ENCODE measurements at places on chromosomes 2 and 18.
A peak's percentile ranks its signal among the peaks of the same experiment; 100 is the strongest.

- DNase-seq, result no peak
Measured at GRCh38 chr2:188492751-188493150, 201.1 kb downstream of the GULP1 start.

DNA sequence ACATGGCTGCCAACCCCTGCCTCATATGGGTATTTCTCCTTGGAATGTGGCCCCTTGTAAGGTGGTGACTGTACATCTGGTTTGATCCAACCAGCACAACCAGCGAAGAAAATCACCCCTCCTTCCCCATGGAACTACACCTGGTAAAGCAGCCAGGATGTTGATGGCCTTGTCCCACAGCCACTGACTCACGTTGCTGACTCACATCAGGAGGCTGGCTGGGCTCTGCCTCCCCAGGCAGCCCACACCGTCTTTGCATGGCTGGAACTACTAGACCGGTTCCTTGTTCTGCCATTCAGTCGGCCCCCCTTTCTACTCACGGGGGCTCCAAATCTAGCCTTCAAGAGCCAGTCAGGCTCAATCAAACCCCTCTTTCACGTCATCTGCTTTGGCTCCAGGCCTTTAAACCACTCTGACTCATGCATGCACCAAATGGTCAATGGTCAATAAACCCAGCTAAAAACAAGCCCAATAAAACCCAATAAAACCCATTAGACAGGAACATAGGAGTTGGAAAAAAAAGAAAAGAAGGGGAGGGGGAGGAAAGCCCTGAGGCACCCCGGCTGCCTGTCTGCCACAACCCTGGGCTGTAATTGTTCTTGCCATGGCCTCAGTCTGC is 114.8 kb downstream of the PLB1 start:
- DNase-seq, result no peak

DNA sequence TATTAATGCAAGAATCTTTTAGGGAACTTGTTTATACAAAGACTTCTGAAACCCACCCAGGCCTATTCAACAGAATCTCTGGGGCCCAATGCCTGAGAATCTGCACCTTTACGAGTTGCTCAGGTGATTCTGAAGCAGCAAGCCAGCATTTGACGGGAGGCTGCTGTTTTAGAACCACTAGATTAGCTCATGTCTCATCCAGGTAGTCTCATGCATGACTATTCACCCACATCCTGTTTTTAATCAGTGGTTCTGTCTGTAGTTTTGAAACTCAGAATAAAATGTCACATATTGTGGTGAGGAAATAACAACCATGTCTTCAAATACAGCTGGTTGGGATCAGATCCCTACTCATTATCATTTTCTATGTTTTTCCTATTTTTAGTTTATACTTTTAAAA is 39.5 kb downstream of the CYTIP start:
- DNase-seq, result no peak

DNA sequence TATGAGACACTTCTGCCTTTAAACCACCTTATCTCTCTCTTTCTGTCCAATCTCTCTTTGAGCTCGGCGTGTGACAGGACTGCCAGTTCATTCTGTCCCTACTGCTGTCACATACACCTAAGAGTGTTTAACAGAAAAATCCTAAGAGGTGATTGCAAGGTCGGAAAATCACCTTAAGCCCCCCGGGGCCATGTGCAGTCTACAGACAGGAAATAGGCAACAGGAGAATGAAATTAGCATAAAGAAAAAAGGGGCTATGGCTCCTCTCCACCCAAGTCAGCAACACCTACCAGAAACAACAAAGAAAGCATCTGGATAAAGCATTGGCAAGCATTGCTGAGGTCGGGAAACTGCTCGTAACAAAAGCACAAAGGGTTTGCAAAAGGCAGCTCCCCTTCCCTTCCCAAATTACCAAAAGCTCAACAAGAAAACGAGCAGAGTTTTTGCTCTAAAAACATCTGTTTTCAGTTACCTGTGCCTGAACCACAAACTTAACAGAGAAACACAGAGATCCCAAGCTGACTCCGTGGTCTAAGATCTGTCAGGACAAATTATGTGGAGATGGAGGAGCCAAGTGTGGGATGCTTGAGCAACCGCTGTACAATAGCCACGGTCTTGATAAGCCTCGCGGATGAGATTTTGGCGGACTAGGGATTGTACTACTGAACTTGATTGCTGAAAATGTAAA is 30.4 kb downstream of the ANKRD44 start:
- DNase-seq, result no peak

GRCh38 chr18:57276829-57277228 is 75.5 kb upstream of the ST8SIA3 start:
- no peak for DNase-seq

DNA sequence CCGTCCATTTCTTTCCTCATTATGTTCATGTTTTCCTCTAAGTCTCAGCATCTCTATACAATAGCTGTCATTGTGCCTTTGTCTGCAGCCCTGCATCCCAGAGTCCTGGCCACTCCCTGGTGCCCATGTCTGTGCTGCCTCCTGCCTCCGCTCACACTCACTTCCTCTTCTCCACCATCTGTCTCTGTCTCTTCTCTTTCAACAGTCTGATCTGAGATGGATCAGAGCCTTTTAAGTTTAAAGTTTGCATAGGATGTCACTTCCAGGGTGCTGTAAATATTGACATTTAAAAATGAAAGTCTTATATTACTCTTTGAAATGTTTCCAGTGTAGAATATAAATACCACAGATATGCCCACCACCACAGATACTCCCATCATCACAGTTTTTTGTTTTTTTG is 42.7 kb downstream of the UBE2F start:
- peak; percentile 11 for DNase-seq

- DNase-seq, result no peak
Measured at GRCh38 chr18:12306752-12307700, 1.0 kb upstream of the TUBB6 start.

GRCh38 chr18:3921826-3922225 is 471.9 kb downstream of the TGIF1 start:
- no peak for DNase-seq

DNA sequence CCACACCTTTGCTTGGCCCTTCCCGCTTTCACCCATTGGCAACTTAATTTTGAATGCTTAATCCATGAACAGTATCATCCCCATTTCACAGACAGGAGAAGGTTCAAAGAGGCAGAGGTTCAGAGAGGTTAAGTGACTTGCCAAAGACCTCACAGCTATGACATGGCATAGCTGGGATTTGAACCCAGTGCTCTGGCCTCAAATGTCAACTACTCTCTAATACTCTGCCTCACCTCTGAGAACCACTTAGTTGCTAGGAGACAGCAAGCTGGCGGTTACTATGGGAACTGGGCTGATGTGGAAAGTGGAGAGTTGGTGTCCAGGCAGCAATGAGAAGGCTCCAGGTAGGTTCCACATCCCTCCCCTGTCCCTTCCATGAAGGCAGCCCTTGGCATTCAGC is 15.8 kb upstream of the PRSS56 start:
- no peak for DNase-seq

DNA sequence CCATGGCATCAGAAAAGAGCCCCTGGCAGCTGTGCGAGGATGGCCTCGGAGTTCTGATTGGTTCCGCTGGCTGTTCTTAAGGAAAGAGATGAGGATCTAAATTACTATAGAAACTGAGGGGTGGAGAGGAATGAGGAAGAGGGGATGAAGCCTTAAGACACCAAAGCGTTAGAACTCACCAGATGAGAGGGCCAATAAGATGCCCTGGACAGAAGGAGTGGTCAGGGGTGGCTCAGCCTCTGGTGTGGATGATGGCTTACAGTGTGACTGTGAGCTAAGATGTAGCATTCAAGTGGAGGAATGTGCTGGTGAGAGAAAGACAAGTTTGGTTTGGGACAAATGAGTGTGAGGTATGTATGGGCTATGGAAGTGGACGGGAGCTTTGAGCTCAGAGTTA is 97.8 kb downstream of the ZFP36L2 start:
- DNase-seq, result no peak

GRCh38 chr2:224837558-224837957 is 121.4 kb upstream of the CCDC195 start:
- no peak for DNase-seq

DNA sequence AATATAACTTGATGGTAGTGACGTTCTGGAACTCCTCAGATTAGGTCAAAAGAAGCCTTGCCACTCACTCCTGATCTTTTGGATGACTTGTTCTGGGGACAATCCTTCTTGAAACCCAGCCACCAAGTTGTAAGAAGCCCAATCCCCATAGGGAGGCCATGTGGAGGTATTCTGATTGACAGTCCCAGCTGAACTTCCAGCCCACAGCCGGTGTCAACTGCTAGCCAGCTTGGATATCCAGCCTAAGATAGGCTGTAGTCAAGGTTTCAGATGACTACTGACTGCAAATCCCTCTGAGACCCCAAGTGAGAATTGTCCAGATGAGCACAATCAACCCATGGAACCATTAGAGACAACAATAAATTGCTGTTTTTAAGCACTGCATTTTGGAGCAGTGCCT is 31.4 kb downstream of the EIF2AK2 start:
- DNase-seq, result no peak

GRCh38 chr2:168663993-168664392 is 138.4 kb upstream of the NOSTRIN start:
- no peak for DNase-seq

DNA sequence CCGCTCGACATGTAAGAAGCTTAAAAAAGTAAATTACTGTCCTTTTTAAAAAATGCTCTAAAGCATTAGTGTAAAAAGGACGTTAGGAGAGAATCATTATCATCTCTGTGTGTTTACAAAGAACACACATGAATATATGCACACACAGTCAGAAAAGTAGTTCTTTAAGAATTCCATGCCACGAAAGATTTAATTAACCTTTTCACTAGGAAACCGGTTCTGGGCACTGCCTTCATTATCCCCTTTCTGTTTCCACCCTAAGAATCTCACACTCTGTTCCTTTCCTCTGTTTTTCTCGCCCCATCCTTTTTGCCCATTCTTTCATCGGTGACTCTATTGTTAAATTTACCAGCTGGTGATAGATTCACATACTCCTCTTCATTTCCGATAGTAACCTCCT is 338.6 kb downstream of the DCC start:
- DNase-seq, result no peak

GRCh38 chr18:3153107-3153704 is 66.6 kb downstream of the MYOM1 start:
- DNase-seq, result no peak

DNA sequence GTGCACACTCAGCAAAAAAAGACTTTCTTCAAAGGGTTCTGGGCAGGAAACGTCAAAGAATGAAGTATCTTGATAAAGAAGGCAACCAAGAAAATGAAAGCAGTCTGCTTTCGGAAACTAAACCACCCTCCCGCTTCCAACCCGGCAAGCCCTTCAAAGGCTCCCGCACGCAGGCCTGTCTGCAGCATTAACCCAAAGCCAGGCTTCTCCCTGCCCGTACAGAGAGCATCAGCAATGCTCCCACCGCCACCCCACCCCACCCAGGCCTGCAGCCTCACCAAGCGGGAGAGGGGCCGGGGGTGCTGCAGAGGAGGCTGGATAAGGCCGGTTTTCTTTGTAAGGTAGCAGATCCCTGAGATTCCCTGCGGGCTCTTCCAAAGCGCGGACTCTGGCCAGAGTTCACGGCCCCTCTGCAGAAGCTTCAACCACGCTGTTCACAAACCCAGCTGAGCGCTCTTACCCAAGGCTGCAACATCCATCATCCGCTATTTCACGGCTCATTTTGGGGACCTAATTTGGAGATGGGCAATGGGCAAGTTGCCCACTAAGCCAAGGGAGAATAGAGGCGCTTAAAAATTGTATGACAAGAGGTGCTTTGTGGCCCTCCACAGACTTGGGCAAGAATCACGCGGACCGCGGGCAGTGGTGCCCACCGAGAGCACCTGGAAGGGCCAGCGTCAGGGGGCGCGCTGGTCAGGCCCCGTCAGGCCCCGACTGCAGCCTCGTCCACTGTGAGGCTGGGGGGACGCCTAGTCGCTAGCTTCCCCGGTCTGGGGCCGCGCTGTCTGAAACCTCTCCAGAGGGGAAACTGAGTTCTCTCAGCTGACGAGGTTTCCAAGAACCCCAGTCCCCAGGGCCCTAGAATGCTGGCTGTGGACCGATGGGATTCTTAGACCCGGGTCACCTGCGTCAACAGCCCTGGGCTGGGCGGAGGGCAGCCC is 225.4 kb upstream of the ID2 start:
- no peak for DNase-seq

DNA sequence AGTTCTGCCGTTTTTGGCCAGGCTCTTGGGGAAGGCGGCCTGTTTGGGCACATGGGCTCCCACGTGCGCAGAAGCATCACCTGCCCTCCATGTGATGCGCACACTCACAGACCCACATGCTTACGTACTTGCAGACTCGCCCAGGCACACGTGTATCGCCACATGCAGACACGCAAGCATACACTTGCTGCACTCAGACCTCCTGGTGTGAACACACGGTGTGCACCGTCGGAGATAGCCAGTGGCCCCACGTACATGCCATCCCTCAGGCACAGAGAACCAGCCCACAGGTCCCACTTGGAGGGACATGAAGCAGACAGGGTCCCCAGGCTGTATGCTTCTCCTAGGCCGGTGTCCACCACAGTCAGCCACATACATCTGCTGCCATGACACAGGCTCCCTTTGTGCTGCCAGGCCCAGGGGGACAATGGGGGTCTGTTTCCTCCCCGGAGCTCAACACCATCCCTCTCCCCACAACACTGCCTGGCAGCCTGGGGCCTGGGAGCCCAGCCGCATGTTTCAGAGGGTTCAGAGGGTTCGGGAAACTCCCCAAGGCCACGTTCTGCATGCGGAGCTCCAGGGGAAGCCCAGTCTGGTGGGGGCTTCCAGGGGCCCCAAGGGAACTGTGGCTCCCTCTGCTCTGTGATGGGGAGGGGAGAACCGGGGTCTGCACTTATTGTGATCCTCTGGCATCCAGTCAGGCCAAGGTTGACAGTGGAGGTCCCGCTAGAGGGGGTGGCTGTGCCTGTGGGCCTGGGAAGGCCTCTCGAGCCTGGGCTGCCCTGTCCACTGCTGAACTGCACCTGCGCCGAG is 208.1 kb upstream of the HAAO start:
- peak; percentile 67 for DNase-seq

- no peak for DNase-seq
Measured at GRCh38 chr2:100865816-100866460, 46.0 kb downstream of the NPAS2 start.

DNA sequence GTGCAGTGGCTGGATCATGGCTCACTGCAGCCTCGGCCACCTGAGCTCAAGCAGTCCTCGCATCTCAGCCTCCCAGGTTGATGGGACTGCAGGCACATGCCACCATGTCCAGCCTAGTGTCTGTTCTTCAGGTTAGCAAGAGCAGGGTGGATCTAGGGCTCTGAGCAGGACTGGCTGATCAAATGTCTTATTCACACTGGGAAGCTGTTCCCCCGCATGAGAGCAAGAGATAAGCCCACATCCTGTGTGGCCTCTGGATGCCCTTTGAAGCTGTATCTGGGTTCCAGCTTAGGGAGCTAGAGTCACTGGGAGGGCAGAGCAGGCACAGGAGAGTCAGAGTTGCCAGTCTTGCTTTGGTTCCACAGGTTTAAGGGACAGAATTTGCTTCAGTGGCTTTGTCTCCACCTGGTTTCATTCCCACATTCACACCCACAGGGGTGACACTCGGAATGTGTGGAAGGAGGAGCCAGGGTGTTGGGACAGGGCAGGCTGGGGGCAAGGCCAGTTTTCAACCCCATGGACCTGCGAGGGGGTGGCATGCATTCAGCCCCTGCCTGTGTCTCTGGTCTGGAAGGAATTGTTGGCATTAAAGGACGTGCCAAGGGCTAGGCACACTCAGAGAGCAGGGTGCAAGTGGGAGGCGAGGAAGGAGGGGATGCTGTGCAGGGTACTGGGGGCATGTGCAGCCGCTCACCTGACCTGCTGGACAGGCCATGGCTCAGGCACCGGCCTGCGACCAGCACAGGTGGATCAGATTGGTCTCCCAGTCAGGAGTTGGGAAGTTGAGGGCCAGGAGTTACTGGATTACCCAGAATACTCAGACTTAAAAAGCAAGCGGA is 24.5 kb downstream of the PTPN18 start:
- DNase-seq, result no peak

Data from C1 segment of cervical spinal cord (tissue), 14 donors.